Endodermal cell (in vitro differentiated cells): ENCODE measurements at places on chromosomes 7 and 10. TPM values are rescaled to one million over a fixed set of nuclear protein-coding genes. Genes with fewer than 3 reads are reported as not detected.

GRCh38 chr7:157193274-157193673, 54.5 kb downstream of the UBE3C start:
- H3K27me3 ChIP-seq, result no peaks in the 10 kb centered on the region
- no peak overlapping the region for H3K27ac ChIP-seq
- no peak overlapping the region for H3K4me3 ChIP-seq
- H3K36me3 ChIP-seq, result peaks cover 98% of the 10 kb centered on the region

DNA sequence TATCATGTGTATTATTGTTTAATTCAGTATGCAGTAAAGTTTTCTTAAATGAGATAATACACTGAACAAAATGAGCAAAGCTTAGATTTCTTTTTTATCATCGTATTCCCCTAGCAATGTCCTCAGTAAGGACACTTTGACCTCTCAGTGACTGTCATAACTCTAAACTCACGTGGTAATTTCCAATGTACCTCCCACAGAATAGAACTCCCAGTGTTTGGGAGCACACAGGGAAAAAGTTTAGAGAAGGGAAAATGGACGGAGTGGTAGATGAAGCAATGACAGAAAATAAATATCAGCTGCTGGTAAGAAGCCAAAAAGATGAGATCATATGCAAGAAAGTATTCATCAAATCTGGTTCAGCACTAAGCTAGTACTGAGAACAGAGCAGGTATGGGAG, 758.6 kb upstream of the KCND2 start:
- DNase-seq, result no peak
- no peak overlapping the region for H3K4me3 ChIP-seq
- H3K27me3 ChIP-seq, result no peaks in the 10 kb centered on the region
- H3K27ac ChIP-seq, result no peak overlapping the region
- H3K36me3 ChIP-seq, result no peaks in the 10 kb centered on the region

GRCh38 chr7:84811362-84811761, 375.5 kb downstream of the SEMA3D start:
- peaks cover 7% of the 10 kb centered on the region for H3K4me1 ChIP-seq
- no peaks in the 10 kb centered on the region for H3K36me3 ChIP-seq
- no peak overlapping the region for H3K27ac ChIP-seq
- no peak for DNase-seq

DNA sequence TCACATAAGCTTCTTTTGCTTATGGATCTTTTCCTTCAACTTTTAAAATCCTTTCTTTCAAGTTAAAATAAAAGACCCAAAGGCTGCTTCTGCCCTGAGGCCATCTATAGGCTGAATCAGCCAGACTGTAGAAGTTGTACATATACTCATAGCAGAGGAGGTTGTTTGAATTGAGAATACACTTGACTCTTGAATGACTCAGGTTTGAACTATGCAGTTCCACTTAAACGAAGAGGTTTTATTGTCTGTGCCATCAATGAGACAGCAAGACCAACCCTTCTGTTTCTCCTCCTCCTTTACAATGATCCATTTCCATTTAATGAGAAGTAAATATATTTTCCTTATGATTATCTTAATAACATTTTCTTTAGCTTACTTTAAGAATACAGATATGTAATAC, 5.8 kb downstream of the ZNF365 start:
- no peak overlapping the region for H3K27ac ChIP-seq
- H3K4me1 ChIP-seq, result no peaks in the 10 kb centered on the region
- no peaks in the 10 kb centered on the region for H3K36me3 ChIP-seq
- H3K27me3 ChIP-seq, result peaks cover 29% of the 10 kb centered on the region

DNA sequence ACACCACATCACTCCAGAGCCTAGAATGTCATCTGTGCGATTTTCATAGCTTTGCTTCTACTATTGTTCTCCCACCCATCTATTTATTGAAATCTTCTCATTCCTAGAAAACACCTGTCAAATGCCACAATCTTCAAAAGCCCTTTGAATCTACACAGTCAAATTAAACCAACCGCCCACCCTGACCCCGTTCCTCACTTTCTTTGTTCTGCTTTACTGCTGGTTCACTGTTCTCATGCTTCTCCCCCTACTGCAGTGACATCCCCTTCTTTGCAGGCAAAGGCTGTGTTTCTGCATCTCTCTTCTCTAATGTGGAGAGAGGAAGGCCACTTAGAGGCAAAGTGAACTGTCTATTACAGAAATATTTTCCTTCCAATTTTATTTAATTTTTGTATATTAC, 152.4 kb upstream of the NEBL start:
- no peak overlapping the region for H3K4me3 ChIP-seq
- no peak for DNase-seq
- no peaks in the 10 kb centered on the region for H3K4me1 ChIP-seq
- no peak overlapping the region for H3K27ac ChIP-seq
- no peaks in the 10 kb centered on the region for H3K36me3 ChIP-seq
- no peaks in the 10 kb centered on the region for H3K27me3 ChIP-seq

GRCh38 chr7:2241580-2242540, at the start of the genes MRM2 and NUDT1:
MRM2 (minus strand) TSS chr7:2242205; CDS start chr7:2242169, 36 bp downstream.
NUDT1 (plus strand) TSS chr7:2242226; CDS start chr7:2244575, 2,349 bp downstream.
- no peak within 1 kb of the TSS for H3K27ac ChIP-seq
- H3K4me1 ChIP-seq, result no peaks in the 10 kb centered on the region
- H3K27me3 ChIP-seq, result no peaks in the 10 kb centered on the region
- H3K4me3 ChIP-seq, result peak within 1 kb of the TSS; percentile 95
- DNase-seq, result peak; percentile 95

DNA sequence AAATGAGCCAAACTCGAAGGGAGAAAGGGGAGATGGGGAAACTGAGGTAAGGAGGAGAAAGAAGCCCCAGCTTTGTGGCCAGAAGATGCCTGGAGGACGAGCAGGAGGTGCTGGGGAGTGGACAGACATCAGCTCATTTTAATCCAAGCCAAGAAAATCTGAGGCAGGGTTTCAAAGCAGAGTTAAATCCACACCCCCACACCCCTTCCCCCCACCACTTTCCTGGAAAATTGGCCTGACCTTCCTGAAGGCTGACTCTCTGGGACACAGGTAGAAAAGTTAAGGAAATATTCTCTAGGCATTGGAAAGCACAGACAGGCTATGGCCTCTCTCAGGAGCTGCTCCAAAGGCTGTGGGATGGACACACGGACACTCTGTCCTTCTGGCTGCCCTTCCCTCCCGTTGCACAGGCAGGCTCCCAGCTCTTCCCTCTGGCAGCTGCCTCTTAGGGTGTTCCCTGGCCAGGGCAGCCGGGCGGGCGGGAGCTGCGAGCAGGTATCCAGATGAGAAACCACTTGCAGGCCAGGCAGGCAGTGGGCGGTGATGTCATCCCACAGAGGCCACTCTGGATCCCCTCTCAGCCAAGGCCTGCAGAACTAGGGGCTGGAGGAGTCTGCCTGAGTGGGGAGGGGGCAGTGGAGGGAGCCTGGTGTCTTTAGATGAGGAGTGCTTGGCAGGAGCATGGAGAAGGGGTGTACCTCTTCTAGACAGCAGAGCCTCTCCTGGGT, 171.8 kb downstream of the NEURL1 start:
- H3K27ac ChIP-seq, result no peak overlapping the region
- no peaks in the 10 kb centered on the region for H3K27me3 ChIP-seq
- no peaks in the 10 kb centered on the region for H3K36me3 ChIP-seq
- no peak for DNase-seq
- H3K4me3 ChIP-seq, result no peak overlapping the region

DNA sequence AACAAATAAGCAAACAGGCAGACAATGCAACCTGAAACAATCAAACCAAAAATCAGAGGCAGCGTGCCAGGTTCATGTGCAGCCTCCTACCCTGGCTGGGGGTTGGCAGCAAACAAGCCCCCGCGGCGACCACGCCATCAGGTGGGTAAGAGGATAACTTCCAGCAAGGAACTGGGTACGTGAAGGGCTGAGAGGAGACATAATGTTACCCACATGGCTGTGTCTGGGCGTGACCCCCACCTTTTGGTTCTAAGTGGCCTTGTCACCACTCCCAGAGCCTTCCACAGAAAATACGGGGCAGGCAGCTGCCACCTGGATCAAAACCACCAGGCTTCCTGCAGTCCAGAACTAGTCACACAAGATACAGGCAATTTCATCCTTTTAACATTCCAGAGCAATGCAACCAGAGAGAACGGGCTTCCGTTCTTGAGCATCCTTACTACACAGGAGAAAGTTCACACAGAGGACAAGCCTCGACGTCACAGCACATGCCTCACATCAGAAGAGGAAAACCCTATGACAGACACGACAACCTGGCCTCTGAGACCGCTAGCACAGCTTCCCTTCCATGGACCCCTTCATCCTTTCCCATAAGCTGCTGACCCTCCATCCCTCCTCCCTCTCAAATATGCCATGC, 171.0 kb downstream of the GRID1 start:
- H3K27ac ChIP-seq, result no peak overlapping the region
- no peaks in the 10 kb centered on the region for H3K36me3 ChIP-seq
- H3K4me3 ChIP-seq, result no peak overlapping the region
- no peaks in the 10 kb centered on the region for H3K27me3 ChIP-seq
- DNase-seq, result no peak

GRCh38 chr7:18680576-18680975, 185.0 kb downstream of the HDAC9 start:
- no peak overlapping the region for H3K27ac ChIP-seq
- DNase-seq, result no peak
- H3K4me3 ChIP-seq, result no peak overlapping the region
- no peaks in the 10 kb centered on the region for H3K4me1 ChIP-seq
- H3K27me3 ChIP-seq, result no peaks in the 10 kb centered on the region
- no peaks in the 10 kb centered on the region for H3K36me3 ChIP-seq

GRCh38 chr10:49319206-49319605, 20.2 kb downstream of the C10orf71 start:
- no peak overlapping the region for H3K27ac ChIP-seq
- no peak overlapping the region for H3K4me3 ChIP-seq

DNA sequence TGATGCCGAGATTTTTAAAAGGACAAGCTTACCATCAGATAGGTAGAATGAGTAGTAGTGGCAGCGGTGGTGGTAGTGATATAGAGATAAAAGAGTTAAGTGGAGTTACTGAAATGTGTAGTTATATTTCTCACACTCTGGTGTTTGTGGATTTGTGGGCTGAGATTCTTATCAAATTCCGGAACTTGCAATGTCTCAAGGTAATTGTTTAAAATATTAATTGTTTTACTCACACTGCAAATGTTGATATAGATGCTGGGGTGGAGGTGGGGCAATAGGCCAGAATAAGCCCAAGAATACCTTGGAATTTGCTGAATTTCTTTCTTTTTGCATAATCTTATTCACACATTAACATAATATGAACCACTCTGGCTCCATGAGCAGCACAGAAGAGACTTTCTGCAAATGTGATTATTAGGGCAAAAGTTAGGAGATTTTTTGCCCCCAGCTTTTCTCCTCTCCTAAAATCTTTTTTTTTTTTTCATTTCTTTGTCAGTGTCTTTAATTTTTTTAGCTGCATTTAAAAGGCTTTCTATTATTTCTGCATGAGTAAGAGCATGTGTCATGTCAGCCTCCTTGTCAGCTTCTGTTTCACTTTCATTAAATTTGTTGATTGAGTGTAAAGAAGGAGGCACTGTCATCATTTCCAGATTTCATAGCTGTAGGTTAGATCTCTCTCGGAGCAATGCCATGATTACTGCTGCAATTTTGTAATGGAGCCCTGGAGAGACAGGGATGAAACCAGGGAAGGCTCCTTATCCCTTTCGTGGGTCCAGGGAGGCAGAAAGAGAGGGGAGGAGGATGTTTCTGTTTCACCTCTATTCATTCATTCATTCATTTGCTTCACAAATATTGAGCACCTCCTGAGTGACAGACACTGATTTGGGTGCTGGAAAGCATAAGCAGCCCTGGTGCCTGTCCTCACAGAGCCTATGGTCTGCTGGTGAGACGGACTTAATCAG, 13.1 kb upstream of the SGMS1 start:
- no peak overlapping the region for H3K27ac ChIP-seq
- no peak for DNase-seq
- no peaks in the 10 kb centered on the region for H3K4me1 ChIP-seq
- H3K36me3 ChIP-seq, result no peaks in the 10 kb centered on the region
- H3K27me3 ChIP-seq, result no peaks in the 10 kb centered on the region

DNA sequence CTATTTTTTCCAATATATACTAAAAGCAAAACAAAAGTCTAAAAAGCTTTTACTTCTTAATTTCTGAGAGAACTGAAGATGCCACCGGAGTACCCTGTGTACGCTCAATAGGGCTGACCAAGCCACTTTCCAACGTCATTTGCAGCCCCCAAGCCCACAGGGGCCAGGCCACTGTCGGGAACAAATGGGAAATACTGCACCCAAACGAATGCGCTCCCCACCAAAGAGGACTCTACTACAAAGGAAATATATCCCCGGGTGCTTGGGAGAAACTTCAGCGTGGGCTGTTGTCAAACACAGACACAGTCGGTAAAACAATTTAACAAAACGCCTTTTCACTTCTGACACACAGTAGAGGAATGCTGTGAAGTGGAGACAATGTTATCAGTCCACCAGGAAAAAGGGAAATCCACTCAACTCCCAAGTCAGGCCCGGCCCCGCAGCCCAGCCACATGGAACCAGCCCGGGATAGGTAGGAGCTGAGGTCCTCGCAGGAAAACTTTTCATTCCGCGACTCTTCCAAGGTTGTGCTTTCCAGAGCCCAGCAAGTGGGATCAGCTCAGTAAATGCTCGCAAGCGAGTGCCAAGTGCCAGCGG, 1.4 kb downstream of the PARD3 start:
- peaks cover 12% of the 10 kb centered on the region for H3K4me1 ChIP-seq
- DNase-seq, result peak; percentile 79
- H3K27ac ChIP-seq, result peak overlapping the region; percentile 21
- H3K27me3 ChIP-seq, result peaks cover 8% of the 10 kb centered on the region

DNA sequence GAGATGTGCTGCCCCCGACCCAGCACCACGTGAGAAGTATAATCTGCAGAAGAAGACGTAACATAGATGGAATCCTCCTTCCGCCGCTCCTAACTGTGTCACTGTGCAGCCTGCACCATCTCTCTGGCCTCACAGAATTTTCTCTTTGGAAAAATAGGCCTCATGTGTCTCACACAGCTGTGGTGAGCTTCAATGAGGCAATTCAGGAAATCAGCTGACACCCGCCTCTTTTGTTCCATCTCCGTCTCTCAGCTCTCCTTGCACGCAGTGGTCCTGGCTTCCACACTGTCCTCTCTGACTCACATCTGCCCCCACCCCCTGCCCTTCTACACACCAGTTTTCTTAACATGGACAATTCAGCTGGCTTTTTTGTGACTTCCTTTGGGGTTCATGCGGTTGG, 7.2 kb downstream of the C10orf90 start:
- no peaks in the 10 kb centered on the region for H3K36me3 ChIP-seq
- H3K4me3 ChIP-seq, result no peak overlapping the region
- no peaks in the 10 kb centered on the region for H3K27me3 ChIP-seq
- DNase-seq, result no peak
- no peak overlapping the region for H3K27ac ChIP-seq

The ACSL5 gene
- total RNA-seq, result not detected in 3 replicates

The NODAL gene
- total RNA-seq, result 71.0 and 88.6 TPM in 2 replicates

The CUL2 gene
- total RNA-seq, result 37.3 and 41.5 TPM in 2 replicates

The CAPZA2 gene
- 127 and 143 TPM in 2 replicates for total RNA-seq

The NEUROD6 gene
- total RNA-seq, result not detected in 3 replicates

The CARD11 gene
- 6.7 to 9.2 TPM (median 7.2 TPM) in 3 replicates for total RNA-seq

The CDK6 gene
- total RNA-seq, result 26.8 and 28.5 TPM in 2 replicates

The TRRAP gene
- total RNA-seq, result 38.3 to 69.3 TPM (median 64.3 TPM) in 3 replicates

The PNLIP gene
- total RNA-seq, result not detected in 3 replicates

The DYNC1I1 gene
- 7.2 to 23.1 TPM (median 7.8 TPM) in 3 replicates for total RNA-seq

The NEURL1 gene
- total RNA-seq, result 0.37 and 0.61 TPM in 2 replicates

The PNLIPRP3 gene
- total RNA-seq, result not detected in 2 replicates

The GNG11 gene
- total RNA-seq, result 1.9 to 3.2 TPM (median 3.1 TPM) in 3 replicates

The PAX2 gene
- total RNA-seq, result 0.72 to 0.96 TPM (median 0.93 TPM) in 3 replicates
